Right atrium auricular region (tissue), 2 donors: ENCODE measurements at places on chromosomes 5 and 9.
A peak's percentile ranks its signal among the peaks of the same experiment; 100 is the strongest.

DNA sequence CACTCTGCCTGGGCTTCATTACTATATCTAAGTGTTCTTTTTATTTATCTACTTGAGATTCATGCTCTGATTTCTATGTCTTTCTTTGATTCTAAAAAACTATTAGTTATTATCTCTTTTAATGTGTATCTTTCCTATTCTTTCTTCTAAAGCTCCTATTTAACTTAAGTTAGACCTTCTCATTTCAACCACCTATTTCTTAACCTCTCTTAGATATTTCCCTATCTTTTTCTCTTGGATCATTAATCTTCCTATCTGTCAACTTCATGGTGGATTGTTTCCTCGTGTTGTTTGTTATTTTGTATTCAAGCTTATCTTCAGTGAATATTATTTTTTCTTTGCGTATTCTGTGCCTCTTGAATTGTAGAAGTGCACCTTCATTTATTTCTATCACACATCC is 202.1 kb downstream of the ADAMTS6 start:
- no peaks in the 10 kb centered on the region for H3K27me3 ChIP-seq
- DNase-seq, result no peak
- H3K4me1 ChIP-seq, result no peaks in the 10 kb centered on the region
- no peak overlapping the region for H3K27ac ChIP-seq
- no peaks in the 10 kb centered on the region for H3K36me3 ChIP-seq

DNA sequence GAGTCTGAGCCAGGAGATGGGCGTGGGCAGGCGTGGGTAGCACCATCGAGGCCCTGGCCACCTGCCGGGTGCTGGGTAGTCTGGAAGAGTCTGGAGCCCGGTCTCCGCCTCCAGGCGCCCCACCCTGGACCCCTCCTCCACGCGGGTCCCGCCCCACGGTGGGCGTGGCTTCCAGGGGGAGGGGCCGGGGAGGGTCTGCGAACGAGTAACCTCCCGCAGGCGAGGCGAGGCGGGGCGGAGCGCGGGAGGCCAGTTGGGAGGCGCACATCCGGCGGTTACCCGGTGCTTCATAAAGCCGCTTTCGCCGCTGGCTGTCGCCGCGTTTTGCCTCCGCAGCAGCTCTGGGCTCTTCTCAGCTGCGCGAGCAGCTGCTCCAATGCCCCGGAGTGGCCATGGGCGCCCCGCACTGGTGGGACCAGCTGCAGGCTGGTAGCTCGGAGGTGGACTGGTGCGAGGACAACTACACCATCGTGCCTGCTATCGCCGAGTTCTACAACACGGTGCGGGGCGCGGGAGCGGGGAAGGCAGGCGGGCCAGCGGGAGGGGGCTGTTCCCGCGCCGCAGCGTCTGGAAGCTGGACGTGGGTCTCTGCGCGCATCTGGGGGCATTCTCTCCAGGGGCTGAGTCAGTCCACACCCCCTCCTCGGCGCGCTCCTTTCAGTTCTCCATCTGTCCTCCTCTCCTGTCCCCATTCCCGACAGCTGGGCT is at the start of gene ACER2:
Gene ACER2, plus strand, starts transcription at position 317 of the 708 bp plus-strand sequence. Its CDS starts 76 bp downstream, at position 393.
- no peaks in the 10 kb centered on the region for H3K36me3 ChIP-seq
- peak within 1 kb of the TSS; percentile 91 for H3K27ac ChIP-seq
- H3K4me3 ChIP-seq, result peak within 1 kb of the TSS; percentile 89
- H3K27me3 ChIP-seq, result no peaks in the 10 kb centered on the region
- peaks cover 24% of the 10 kb centered on the region for H3K4me1 ChIP-seq

DNA sequence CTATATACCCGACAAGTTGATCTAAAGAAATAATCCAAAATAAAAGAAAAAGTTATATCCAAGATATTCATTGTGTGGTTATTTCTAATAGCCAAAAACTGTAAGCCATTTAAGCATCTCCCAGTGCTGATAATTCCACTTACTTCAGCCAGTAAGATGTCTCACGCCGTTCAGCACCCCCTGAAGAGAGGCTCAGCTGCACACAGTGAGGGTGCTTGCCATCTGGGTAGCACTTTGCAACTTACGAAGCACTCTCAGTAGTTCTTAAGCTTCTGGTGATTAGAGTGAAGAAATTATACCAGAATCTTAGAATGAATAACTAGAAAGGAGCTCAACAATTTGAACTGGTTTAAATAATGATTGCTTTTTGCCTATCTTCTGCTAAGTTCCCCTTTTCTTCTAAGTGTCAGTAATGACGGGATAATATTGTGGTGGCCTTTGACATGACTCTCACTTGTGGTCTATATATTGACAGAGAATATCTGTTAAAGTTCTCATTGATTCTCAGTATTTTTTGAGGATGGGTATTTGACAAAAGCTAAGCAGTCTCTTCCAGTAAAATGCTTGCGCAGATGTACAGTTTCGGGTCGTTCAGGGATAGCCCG is 26.2 kb upstream of the LTC4S start:
- H3K36me3 ChIP-seq, result peaks cover 57% of the 10 kb centered on the region
- no peaks in the 10 kb centered on the region for H3K27me3 ChIP-seq
- H3K4me3 ChIP-seq, result no peak overlapping the region
- H3K4me1 ChIP-seq, result no peaks in the 10 kb centered on the region

DNA sequence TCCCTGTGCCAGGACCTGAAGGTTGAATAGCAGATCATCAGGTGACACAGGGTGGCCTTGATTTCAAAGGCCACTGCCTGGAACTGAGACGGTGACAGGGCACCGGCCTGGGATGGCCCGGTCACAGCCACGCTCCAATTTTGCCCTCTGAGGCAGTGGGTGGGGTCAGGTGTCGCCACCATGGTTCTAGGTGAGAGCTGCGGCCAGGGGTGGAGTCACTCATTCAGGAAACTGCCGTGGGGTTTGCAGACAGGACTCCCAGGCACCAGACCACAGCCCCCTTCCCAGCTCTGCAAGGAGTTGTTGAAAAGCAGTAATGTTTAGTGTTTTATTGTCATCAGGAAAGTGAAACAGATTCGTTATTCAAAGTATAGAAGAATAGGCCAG is 17.3 kb upstream of the RNU6ATAC start:
- peaks cover 15% of the 10 kb centered on the region for H3K4me1 ChIP-seq
- H3K4me3 ChIP-seq, result no peak overlapping the region
- no peak overlapping the region for H3K27ac ChIP-seq
- no peak for DNase-seq

DNA sequence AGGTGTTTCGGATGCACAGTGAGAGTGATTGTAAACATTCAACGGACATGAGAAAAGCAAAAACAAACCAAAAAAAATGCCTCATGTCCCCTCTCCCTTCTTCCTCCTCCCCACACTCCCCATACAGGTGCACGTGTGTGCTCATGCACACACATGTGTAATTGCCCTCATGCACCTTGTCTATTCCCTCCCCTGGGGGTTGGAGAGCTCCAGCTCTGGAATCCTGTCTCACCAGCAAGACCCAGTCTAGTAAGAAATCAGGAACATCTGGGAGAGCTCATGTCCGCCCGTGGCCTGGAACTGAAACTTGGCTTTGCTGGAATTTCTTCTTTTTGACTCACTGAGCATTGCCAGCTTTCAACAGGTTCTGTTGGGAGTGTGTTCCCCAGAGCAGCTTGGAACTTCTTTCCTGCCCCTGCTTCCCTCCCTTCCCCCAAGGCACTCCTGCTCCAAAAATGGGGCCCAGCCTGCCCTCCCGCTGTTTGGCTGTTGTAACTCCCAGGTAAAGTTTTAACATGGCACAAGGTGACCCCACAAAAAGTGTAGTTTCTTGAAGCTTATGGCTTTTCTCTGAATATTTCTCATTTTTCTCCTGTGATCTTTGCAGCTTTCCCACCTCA is 190.1 kb downstream of the NR3C1 start:
- H3K27me3 ChIP-seq, result no peaks in the 10 kb centered on the region
- H3K27ac ChIP-seq, result peak overlapping the region; percentile 12
- peaks cover 36% of the 10 kb centered on the region for H3K4me1 ChIP-seq
- no peak for DNase-seq

DNA sequence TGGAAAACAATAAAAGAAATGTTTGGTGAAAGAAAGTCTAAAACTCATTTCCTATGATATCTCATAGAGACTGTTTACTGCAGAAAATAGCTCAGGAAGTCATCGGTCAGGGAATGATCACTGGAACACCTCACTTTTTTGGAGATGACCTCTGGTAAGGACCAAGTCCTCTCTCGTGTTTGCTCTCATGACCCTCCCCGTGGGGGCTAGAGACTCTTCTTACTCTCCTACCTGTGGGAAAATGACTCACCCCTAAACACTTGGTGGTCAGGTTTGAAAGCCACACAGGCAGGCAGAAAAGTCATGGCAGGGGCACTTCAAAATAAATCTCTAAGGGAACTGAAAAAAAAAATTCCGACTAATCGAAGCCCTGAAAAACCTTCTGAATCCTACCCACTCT is 48.2 kb downstream of the FAM240B start:
- H3K36me3 ChIP-seq, result no peaks in the 10 kb centered on the region
- no peak overlapping the region for H3K4me3 ChIP-seq
- DNase-seq, result no peak
- H3K4me1 ChIP-seq, result no peaks in the 10 kb centered on the region
- H3K27me3 ChIP-seq, result no peaks in the 10 kb centered on the region

DNA sequence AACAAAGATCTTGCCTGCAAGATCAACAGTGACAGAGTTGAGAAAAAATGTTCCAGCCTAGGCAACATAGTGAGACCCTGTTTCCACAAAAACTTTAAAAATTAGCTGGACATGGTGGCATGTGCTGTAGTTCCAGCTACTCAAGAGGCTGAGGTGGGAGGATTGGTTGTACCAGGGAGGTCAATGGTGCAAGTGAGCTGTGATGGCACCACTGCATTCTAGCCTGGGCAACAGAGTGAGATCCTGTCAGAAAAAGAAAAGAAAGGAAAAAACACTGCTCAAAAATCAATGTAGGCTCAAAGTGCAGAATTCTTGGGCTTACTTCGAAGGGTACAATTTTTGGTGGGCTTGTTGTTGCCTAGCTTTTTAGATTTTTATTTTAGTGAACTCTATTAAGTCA is 145.4 kb downstream of the PLPPR1 start:
- no peak overlapping the region for H3K4me3 ChIP-seq
- DNase-seq, result no peak
- no peaks in the 10 kb centered on the region for H3K36me3 ChIP-seq
- H3K4me1 ChIP-seq, result no peaks in the 10 kb centered on the region
- H3K27ac ChIP-seq, result no peak overlapping the region
- no peaks in the 10 kb centered on the region for H3K27me3 ChIP-seq

DNA sequence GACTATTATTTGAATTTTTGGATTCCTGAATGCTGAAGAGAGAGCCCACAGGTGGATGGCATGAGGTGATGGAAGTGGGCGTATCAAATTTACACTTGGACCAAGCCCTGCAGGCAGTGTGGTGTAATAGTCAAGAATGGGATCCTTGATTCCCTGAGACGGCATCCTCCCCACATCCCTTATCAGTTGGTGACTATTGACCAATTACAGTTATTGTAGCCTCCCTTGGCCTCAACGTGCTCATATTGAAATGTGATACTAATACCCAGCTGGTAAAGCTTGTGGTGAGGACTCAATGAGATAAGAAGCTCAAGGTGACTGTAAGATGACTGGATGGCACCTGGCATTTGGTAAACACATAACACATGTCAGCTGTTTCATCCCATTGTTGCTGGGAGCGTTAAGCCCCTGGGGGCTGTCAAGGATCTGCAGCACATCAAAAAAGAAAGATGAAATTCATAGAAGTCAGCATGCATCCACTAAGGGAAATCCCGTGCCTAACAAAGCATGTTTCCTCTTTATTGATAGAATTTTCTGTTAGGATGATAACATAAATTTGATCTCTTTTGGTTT is 65.6 kb upstream of the IRX2 start:
- H3K27me3 ChIP-seq, result no peaks in the 10 kb centered on the region
- no peaks in the 10 kb centered on the region for H3K36me3 ChIP-seq
- DNase-seq, result no peak
- H3K27ac ChIP-seq, result no peak overlapping the region

DNA sequence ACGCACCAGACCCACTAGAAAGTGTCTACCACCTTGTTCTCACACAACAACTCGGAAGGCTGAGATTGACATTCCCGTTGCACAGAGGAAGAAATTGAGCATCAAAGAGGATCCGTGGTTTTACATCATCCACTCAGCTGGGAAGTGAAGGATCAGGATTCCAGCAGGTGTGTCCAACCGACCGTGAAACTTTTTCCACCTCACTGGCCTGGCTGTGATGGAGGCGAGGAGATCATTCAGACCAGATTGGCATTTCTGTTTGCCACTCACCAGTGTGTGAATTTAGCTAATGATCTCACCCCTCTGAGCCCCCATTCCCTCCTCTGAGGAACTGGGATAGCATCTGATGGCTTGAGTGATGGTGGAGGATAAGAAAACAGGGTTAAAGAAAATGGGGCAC is 46.7 kb upstream of the CPLX2 start:
- H3K4me3 ChIP-seq, result no peak overlapping the region
- no peaks in the 10 kb centered on the region for H3K4me1 ChIP-seq
- no peak for DNase-seq

DNA sequence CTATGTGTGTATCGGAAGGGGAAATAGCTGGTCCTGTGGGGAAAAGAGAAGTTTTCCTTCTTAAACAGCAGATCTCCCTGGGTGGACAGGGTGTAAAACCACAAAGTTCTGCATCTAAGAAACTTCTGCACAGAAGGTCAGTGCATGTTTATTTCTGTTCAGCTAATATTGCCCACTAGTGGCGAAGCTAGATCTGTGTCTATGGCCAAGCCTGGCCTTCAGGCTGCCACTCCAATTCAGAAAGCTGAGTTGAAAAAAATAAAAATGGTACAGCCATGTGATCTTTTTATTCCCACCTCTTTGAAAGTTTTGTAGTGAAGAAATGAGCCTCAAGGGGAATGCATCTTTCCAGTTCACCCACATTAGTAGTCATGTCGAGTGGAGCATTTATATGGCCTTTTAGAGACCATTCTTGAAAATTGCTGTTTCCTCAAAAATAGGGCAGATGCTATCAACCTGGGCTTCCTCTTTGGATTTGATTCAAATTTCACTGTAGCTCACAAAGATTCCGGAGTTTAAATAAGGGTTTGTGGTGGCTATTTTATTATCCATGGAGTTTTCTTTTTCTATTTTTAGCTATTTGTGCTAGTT is 488.0 kb downstream of the PRELID2 start:
- H3K27ac ChIP-seq, result no peak overlapping the region
- H3K4me1 ChIP-seq, result no peaks in the 10 kb centered on the region
- H3K4me3 ChIP-seq, result no peak overlapping the region
- no peaks in the 10 kb centered on the region for H3K27me3 ChIP-seq
- no peaks in the 10 kb centered on the region for H3K36me3 ChIP-seq
- DNase-seq, result no peak

GRCh38 chr9:97039514-97039860 is 545 bp upstream of the CTSV start:
- H3K4me1 ChIP-seq, result no peaks in the 10 kb centered on the region
- peak overlapping the region; percentile 23 for H3K4me3 ChIP-seq

- peaks cover 53% of the 10 kb centered on the region for H3K36me3 ChIP-seq
- H3K27ac ChIP-seq, result no peak overlapping the region
- DNase-seq, result no peak
- no peaks in the 10 kb centered on the region for H3K27me3 ChIP-seq
Observed at GRCh38 chr5:96780626-96781025, 27.1 kb downstream of the ERAP1 start.

DNA sequence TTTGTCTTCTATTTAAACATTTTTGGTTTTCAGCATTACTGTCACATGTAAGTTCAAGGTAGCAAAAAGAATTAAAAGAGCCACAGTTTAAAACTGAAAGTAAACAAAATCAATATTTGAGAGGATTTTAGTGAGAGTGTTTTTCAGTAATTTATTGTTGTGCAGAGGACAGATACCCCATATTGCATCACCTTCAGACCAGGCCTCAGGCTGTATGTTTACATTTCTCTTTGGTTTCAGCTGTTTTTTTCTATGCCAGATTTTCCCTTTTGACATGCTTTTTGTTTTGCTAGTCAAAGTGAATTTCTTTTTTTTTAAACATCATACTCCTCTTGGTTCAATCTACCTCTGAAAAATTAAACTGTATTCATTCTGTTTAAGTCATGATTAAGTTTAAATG is 47.2 kb downstream of the MAST4 start:
- no peaks in the 10 kb centered on the region for H3K27me3 ChIP-seq
- H3K36me3 ChIP-seq, result no peaks in the 10 kb centered on the region
- no peaks in the 10 kb centered on the region for H3K4me1 ChIP-seq
